Immature natural killer cell (primary cell): ENCODE measurements at places on chromosomes 5 and 9.
A peak's percentile ranks its signal among the peaks of the same experiment; 100 is the strongest.

GRCh38 chr5:51986733-51987132 lies 603.5 kb downstream of the ISL1 start:
- no peak for DNase-seq

- DNase-seq = no peak
These were observed 2.6 kb downstream of the PKD2L2 start for GRCh38 chr5:137891849-137892248.

GRCh38 chr5:19406576-19407365 lies 581.2 kb downstream of the CDH18 start:
- DNase-seq = no peak

GRCh38 chr5:170219615-170220014 lies 13.2 kb upstream of the C5orf58 start:
- no peak for DNase-seq

DNA sequence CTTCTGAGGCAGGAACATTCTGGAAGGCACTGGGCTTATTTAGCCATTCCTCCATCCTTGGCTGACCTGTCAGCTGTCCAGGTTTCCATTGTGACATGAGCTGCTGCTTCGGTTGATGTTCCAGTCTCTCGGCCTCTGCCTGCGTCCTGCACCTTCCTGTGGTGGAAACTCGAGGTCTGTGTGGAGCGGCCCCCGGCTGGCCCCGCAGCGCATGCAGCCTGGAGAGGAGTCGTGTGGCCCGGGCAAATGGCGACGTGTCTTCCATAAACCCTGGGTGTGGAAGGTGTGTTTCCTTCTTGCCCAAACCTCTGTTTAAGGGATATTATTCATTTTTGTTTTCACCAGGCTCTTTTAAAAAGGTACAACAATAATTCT lies 36.5 kb upstream of the SLC9A3 start:
- no peak for DNase-seq

DNA sequence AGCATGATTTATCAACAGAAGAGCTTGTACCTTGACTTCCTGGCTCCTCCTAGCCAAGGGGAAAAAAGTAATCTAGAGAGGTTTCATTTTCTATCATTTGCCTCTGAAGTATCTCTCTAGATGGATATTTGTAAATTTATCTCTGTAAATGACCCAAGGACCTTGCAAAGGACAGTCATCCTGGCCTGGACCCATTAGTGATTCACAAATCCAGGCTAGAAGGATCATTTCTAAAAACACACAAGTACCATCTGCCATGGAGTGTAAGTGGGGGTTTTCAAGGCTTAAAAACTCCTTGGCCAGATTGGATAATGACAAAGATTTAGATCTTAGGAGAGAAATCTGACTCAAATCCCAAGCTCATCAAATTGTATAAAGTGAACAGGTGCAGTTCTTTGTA lies 8.1 kb downstream of the TTC23L start:
- DNase-seq = no peak

- DNase-seq = no peak
These were observed 56.6 kb downstream of the SLC28A3 start for GRCh38 chr9:84283946-84284345.

GRCh38 chr5:97495301-97495700 lies 312.3 kb upstream of the RIOK2 start:
- DNase-seq = no peak

- no peak for DNase-seq
These were observed 119.6 kb downstream of the DROSHA start for GRCh38 chr5:31412324-31412723.

GRCh38 chr9:125405938-125406809 lies 144.5 kb downstream of the GAPVD1 start:
- no peak for DNase-seq

DNA sequence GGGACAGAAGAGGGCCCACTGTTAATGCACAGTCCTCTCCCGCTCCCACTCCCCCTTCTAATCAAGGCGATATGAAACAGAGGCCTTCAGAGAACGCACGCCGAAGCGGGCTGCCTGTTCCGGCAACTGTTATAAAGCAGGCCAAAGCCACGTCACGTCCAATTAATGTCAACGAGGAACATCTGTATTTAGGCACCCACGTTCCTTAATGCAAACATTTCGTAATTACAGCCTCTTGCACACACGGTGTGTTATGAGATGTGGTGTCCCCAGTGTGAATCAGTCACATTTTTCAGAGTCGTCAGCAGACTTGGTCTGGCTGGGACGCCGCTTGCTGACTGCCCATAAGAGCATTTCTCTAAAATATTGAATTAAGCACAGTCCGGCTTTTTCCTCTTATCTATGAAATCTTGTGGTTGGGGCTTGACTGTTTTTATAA lies 339.0 kb downstream of the NSG2 start:
- no peak for DNase-seq

GRCh38 chr9:127698985-127699670 lies 7.7 kb upstream of the CFAP157 start:
- DNase-seq = peak; percentile 94

DNA sequence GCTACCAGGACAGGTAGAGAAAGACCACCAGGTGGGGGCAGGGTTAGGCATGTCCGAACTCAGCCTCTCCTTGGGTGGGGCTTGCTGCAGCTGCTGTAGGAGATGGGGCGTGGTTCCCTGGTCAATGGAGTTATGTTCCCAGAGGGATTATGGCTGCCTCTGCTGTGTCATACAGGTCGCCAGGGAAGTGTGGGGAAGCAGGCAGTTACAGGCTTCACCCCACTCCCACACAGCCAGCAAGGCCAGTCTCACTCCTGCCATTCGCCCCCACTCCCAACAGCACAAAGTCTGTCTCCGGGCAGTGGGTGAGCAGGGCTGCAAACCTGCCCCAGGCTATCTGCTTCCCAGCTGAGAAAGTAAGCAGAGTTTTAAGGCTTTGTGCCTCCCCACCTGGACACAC lies 20.0 kb upstream of the CEP72 start:
- DNase-seq = no peak

DNA sequence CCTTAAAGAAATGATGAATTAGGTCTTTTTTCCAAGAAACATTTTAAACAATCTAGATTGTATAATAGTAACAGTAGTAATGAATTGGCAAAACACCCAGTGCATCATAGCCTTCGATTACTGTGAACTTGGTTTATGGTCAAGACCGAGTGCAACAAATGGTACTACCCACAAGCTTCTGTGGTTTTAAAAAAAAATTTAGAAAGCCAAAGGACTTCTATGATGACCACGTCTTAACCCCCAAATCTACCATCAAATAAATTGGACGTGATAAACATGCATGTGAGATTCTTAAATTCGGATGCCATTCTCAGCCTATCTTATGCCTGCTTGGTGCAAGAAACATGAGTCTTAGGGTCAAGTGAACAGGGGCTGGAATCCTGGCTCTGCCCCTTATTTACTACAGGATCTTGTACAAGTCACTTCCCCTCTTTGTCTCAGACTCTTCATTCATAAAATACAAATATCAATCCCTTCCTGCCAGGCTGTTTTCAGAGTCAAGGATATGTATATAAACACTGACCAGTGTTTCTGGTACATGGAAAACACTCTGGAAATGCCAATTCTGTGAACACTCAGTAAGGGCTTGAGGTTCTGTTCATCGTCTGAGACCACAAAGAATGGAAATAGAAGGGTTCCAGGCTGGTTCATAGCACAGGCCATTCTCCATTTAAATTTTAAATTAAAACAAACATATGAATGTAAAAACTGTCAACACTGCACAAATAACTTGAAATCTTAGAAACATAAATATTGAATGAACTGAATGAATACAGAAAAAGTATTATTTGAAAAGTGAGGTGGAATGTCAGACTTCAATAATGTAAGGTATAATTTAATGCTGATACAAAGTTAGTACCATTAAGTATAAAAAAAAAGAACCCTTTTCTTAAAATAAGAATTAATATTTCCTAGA lies 107.8 kb downstream of the NR6A1 start:
- no peak for DNase-seq

- no peak for DNase-seq
These were observed 146.1 kb upstream of the SLC44A1 start for GRCh38 chr9:105098370-105098769.

DNA sequence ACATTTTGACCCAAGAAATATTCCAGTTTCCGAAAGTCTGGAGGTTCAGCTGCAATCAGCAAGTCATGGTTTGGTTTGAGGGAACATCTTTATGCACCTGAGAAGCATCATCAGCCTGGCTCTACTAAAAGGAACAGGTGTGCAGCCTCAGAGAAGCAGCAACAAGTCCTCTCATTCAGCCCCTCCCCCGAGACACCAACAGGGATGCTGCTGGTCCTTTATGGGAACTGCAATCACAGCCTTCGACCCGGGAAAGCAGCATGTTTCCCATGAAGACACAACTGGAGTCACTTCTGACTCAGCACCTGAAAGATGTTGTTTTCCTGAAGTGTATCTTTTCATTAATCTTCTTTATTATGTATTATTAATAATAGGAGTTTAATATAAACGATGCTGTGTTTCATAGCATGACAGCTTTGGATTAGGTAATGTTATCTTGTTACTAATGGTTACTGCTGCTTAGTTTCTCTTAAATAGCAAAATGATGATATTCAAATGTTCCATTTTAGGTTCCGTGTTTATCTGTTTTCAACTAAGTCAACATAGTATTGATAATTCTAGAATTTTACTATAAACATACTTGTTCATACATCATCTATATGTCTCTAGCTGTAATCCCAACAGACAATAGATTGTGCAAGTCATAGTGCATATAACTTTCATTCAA lies 15.6 kb upstream of the NREP start:
- no peak for DNase-seq

GRCh38 chr9:79883073-79883645 lies 311.4 kb downstream of the TLE4 start:
- DNase-seq = peak; percentile 78

- DNase-seq = no peak
These were observed 11.5 kb downstream of the PDLIM4 start for GRCh38 chr5:132268769-132269551.

DNA sequence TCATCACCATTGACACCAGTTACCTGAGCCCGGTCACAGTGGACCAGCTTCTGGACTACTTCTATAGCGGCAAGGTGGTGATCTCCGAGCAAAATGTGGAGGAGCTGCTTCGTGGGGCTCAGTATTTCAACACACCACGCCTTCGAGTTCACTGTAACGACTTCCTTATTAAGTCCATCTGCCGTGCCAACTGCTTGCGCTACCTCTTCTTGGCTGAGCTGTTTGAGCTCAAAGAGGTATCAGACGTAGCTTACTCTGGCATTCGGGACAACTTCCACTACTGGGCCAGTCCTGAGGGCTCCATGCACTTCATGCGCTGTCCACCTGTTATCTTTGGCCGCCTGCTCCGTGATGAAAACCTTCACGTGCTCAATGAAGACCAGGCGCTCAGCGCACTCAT lies 520 bp downstream of the CCIN start:
- DNase-seq = no peak

DNA sequence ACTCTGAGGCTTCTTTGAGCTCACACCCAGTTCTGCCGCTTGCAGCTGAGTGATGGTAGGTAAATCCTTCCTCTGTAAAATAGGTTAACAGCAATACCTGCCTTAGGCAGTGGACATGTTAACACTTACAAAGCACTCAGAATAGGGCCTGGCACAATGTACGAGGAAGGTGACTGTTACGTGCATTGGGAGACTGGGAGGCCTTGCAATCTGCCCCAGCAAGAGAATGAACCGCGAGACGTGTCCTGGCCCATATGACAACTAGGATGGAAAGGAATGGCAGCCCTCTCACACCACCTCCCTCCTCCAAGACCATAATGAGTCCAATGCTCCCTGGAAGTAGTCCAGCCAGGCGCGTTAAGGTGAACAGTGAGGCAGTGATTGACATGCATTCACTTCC lies 23.1 kb upstream of the AKNA start:
- no peak for DNase-seq

GRCh38 chr5:72539038-72539437 lies 31.8 kb upstream of the ZNF366 start:
- no peak for DNase-seq

DNA sequence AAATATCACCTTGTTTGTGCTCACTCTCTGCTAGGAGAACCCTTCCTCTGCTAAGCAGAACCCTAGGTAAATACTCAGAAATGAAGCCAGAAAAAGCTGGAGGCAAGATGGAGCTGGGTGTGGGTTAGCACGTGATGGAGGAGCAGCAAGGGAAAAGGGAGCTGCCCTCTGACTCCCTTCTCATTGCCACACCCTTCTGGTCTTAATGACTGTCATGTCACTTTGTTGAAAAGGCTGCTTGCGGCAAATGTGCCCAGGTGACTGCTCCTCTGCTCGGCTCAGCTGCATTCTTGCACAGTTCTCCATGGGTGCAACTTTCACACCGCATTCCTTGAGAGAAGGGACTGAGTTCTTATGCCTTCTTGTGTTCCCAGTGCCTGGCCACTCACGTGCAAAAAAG lies 36.4 kb upstream of the TBC1D2 start:
- DNase-seq = no peak
